ENCODE measurements at places on chromosomes 3 and 15.

DNA sequence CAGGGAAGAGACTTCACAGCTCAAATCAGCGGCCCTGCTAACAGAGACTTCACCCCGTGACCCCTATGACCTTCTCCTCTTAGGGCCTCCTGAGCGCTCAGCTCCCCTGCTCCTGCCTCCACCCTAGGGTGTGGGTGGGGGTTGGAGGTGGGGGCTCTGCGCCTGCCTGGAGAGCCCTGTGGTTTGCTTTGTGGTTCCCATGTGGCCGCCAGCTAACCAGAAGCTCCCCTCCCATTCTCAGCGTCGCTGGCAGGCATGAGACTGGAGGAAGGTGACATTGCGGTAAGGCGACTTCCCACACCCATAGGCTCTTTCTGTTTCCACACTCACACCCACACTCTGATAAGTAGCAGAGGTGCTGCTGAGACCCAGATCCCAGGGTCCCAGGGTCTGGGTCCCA is 27.6 kb downstream of the XYLB start:
- DNase-seq, result no peak

DNA sequence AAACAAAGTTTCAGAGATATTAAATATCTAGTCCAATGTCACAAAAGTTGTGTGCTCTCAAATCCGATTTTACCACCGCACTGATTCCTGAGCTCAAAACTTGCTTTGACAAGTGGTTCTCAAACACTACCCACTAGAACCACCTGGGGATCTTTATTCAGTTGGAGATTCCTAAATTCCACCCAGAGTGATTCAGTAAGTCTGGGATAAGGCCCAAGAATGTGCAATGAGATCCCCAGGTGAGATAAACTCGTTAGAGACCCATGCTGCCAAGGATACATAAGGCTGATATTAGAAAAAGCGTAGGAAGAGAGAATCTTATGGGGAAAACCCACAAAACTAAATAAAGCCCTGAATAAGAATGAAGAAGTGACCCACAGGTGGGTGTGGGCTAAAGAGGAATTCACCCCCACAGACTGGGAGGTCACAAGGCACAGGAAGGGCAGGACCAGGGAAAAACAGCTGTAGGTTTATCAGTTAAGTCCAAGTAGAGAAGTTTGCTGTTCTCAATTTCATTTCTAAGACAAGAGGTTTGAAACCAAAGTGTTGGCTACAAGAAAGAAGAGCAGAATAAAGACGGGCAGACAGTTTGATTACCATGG is 11.5 kb upstream of the RPS17 start:
- DNase-seq, result no peak

DNA sequence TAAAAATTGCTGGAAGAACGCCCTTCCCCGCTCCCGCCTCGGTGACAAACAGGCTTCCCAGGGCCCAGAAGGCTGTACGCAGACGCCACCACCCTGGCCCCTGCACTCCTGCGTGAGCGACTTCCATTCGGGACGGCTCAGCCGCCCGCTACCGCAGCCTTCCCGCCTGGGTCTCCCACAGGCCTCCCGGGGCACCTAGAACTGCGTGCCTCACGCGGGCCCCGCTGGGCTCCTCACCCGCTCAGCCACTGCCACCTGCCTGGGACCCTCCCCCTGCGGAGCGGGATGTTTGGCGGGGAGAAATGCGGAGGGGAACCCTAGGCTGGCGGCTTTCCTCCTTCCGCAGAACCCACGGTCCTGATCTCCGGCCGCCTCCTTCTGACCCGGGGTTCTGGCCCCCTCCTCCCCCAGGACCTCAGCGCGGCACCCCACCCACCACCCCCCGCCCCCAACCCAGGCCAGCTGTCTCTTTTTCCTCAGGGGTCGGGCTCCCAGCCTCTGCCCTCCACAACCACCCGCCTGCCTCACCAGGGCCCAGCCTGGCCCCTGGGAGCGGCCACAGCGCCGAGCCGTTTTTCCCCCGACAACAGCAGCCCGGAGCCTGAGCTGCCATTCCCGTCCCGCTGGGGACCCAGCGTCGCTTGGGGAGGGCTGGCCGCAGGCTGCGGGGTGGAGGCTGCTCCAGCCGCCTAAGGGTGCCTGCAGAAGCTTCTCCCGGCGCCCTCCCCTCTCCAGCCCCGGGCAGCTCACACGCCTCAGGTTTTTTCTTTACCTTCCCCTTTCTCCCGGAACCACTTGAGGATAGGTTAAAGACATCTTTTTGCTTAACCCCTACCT is 27.6 kb upstream of the RAB7A start:
- DNase-seq, result no peak

DNA sequence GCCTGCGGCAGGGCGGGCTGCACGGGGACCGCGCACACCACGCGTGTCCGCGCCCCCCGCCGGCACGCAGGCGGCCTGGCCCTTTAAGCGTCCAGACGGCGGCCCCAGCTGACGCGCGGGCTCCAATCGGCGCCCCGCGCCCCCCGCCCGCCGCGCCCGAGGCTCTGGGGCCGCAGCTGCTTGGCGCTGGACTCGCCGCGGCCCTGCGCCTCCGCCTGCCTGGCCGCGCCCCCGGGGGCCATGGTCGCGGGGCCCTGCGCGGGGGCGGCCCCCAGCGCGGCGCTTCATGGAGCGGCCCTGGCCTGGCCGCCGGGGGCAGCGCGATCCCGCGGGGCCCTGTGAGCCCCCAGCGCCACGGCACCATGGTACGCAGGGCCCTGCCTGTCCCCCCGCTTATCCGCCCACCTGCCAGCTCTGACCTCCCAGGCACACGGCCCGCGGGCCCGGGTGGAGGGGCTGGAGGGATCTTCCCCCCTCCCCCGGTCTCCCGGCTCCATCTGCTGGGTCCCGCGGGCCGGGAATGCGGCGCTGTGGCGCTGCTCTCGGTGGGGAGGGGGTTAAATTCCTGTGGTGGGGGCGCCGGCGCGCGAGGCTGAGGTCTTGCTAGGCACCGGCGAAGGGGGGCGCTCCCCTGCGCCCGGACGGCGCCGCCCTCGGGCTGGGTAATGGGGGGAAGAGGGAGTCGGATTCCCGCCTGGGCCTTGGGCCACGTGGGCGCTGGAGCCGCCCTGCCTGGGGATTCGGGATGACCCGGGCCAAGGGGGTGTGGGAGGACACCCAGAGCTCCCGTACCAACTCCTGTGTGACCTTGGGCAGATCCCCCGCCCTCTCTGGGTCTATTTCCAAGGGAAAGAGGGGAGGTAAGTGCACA is 1.1 kb downstream of the ZBTB47 start:
- DNase-seq, result no peak

GRCh38 chr3:40152482-40153133 is 156.9 kb upstream of the EIF1B start:
- DNase-seq, result no peak

DNA sequence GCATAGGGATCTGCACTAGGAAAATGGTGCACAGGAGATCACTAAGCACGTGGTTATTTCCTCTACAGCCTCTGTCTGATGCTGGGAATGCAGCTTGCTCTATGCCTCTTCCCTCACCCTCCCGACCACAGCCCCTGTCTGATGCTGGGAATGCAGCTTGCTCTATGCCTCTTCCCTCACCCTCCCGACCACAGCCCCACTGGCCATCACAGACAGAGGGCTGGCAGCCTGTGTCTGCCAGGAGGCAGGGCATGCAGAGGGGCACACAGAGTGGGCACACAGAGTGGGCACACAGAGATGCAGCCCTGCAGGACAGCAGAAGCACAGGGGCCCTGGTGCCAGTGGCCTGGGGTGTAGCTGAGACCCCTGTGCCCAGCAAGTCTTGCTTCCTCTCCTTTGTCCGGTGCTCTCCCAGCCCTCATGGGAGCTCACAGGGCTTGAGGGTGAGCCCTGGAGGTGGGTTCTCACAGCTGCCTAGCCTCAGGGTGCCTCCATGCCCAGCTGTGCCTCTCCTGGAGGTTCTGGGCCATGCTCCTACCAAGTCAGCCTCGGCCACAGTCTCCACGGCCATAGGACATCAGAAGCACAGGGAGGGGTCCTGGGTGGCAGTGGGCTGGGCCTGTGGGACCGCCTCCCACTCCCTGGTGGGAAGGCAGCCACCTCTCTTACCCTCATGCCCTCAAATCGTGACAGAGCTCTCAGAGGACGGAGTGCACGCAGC is 65.8 kb downstream of the EXOG start:
- DNase-seq, result no peak
